Pancreas (tissue), 10 donors: ENCODE measurements at places on chromosomes 5 and 9.

DNA sequence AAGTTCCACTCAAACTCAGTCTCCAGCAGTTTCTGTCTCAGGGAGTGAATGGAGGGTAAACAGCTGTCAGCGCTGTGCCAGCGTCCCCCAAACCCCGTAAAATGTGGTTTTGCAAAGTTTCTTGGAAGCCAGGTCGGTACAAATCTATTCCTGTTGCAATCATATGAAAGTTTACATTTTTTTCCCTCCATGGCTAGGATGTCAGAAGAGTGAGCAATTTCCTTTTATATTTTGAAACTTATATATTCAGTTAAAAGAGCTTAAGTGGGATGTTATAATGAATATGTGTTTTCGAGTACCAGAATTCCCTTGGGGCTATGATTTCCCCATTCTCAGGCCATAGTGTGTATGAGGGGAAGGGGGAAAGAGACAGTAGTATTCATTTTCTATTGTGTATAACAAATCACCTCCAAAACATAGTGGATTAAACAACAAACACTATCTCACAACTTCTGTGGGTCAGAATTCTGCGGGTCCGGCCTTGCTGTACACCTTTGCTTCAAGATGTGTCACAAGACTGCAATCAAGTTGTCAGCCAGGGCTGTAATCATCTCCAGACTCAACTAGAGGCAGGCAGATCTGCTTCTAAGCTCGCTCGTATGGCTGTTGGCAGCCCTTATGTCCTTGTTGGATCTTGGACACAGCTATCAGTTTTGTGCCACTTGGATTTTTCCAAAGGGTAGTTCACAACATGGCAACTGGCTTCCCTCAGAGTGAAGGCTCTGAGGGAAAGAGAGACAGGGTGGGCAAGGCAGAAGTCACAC lies 107.4 kb downstream of the SNX18 start:
- no peak for DNase-seq

- DNase-seq: no peak
These were observed 118.5 kb upstream of the LPCAT1 start for GRCh38 chr5:1642221-1642620.

DNA sequence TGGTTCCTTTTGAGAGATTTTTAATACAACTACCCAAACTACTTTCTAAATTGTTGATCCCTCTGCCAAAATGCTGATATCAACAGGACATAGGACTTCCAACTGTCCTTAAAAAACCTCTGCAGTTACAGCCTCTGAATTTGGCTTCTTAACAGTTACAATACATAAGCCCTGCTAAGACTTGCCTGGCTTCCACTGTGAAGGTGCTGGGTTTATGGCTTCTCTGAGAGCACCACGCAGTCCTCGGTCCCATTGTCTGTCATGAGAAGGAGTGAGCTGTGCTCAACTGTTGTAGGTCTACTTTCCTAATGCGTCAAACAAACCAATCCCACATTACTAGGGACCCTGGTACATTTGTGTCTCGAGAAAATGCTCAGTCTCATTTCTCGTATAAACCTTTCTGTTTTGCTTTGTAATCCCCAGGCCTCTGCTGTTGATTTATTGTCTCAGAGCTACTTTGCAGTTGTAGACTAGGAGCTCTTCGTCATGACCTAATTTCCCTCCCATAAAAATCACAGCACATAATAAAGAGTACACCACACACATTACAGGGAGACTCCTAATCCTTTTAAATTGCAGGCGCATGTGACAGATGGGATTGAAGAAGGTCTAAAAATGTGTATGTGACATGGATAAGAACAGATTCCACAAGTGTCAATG lies 274.9 kb downstream of the NR3C1 start:
- no peak for DNase-seq

DNA sequence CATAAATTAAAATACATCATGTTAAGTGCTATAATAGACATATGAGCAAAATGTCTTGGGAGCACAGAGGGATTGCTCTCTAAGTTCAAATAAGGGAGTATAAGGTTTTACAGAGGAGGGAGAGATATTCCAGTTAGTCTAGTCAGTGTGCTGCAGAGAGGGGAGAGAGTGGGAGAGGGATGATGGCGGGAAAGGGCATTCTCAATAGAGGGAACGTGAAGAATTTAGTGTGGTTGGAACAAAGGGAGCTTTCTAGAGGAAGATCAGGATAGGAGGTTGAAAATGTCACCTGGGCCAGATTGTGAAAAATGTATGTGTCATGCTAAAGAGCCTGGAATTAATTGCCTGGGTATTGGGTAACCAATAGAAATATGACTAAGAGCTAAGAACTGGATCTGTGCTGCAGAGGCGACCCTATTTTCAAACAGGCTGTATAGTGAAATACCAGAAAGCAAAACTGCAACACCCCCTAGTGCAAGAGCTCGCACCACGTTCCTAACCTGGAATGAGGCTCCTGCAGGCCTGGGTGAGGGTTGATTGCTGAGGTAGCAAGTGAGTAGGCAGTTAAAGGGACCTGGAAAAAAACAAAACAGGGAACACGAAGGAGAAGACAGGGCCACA lies 791.8 kb upstream of the C9orf72 start:
- DNase-seq: no peak

DNA sequence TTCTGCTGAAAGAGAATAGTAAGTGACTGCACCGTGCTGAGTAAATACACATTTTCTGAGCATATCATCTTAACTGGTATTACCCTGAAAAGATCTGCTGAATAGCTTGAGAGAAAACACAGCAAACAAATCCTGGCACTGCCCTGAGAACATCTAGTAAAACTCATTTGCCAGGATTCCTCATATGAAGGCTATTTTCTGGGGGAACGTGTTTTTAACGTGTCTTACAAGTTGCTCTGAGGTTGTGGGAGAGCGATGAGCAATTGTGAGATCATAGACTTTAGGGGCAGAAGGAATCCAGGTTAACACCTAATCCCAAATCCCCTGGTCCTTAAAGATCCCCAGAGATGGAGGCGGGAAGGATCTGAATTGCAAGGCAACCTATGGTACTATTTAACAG lies 331.9 kb upstream of the RFX3 start:
- DNase-seq: no peak
